Left colon (tissue), 2 donors: ENCODE measurements at places on chromosomes 5 and 9. TPM values are rescaled to one million over a fixed set of nuclear protein-coding genes. Genes with fewer than 3 reads are reported as not detected.

The PPP2R2B gene
- 1.1 TPM for total RNA-seq

The PLPP7 gene
- 0.43 TPM for total RNA-seq

The EXOSC3 gene
- total RNA-seq: 30.5 TPM

The CDX1 gene
- 423 TPM for total RNA-seq

The PCDHB2 gene
- total RNA-seq: 1.2 TPM

The OR1N1 gene
- total RNA-seq: not detected

The CDC26 gene
- 23.6 TPM for total RNA-seq

The KIF27 gene
- 3.2 TPM for total RNA-seq

The NSUN2 gene
- total RNA-seq: 56.7 TPM
